Pulmonary artery endothelial cell (primary cell): ENCODE measurements at places on chromosomes 16 and 17. TPM values are rescaled to one million over a fixed set of nuclear protein-coding genes. Genes with fewer than 3 reads are reported as not detected.

Gene C16orf89
- total RNA-seq, result not detected in 2 replicates

Gene FAM20A
- total RNA-seq, result not detected in 2 replicates

Gene GUCY2D
- not detected in 2 replicates for total RNA-seq

Gene DHX8
- total RNA-seq, result 54.8 and 57.5 TPM in 2 replicates

Gene SNRNP25
- 29.2 and 40.9 TPM in 2 replicates for total RNA-seq

Gene OR4D1
- total RNA-seq, result not detected in 2 replicates

Gene ABI3
- total RNA-seq, result 21.7 and 26.5 TPM in 2 replicates

Gene SLX4
- total RNA-seq, result 2.8 and 4.0 TPM in 2 replicates

Gene CAMTA2
- total RNA-seq, result 4.3 and 4.5 TPM in 2 replicates

Gene SULT1A4
- total RNA-seq, result 4.7 and 8.2 TPM in 2 replicates

Gene GDPD3
- total RNA-seq, result 0.53 and 0.81 TPM in 2 replicates

Gene KRTAP2-3
- not detected in 2 replicates for total RNA-seq

Gene SNAI3
- 0.14 and 0.33 TPM in 2 replicates for total RNA-seq

Gene TBC1D3C
- total RNA-seq, result 0.39 TPM in 1 of 2 replicates, not detected in the other

Gene ITFG1
- 42.3 and 42.5 TPM in 2 replicates for total RNA-seq

Gene ANKFN1
- total RNA-seq, result 0.42 and 1.5 TPM in 2 replicates

Gene KLHL36
- 62.3 and 63.6 TPM in 2 replicates for total RNA-seq

Gene HCRT
- not detected in 2 replicates for total RNA-seq
